ENCODE measurements at places on chromosomes 3 and 15.

- DNase-seq: no peak
These were observed 4.0 kb downstream of the PEX11A start for GRCh38 chr15:89686522-89686921.

- no peak for DNase-seq
These were observed 569.6 kb downstream of the AGBL1 start for GRCh38 chr15:86649277-86649676.

- no peak for DNase-seq
These were observed 642.0 kb upstream of the KCNMB2 start for GRCh38 chr3:177894081-177894728.

GRCh38 chr15:89150287-89150686 is 62.0 kb downstream of the ABHD2 start:
- DNase-seq: no peak

- no peak for DNase-seq
These were observed 93.9 kb upstream of the BHLHE40 start for GRCh38 chr3:4885316-4885715.

GRCh38 chr3:16724487-16724886 is 119.3 kb upstream of the DAZL start:
- no peak for DNase-seq

GRCh38 chr15:75073197-75073596 is 49.8 kb downstream of the PPCDC start:
- no peak for DNase-seq

DNA sequence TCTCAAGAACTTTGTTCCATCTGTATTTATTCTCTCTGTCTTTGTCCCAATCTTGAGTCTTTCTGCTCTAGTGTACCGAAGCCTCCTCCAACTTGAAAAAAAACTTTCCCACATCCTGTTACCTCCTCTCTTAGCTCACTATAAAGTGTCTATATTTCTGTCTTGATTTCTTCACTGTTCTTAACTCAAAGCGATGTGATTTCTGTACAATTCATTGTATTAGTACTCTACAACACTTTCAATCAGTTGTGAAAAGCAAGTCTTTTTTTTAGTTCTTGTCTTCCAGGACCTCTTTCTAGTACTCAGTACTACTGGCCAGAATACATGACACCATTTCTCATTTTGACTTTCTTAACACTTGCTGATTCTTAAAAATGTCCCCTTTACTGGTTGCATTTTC is 353.5 kb upstream of the SATB1 start:
- DNase-seq: no peak

GRCh38 chr3:73060302-73060723 is 1.1 kb upstream of the EBLN2 start:
- no peak for DNase-seq

- DNase-seq: no peak
These were observed 491.5 kb upstream of the TGFBR2 start for GRCh38 chr3:30114918-30115317.

DNA sequence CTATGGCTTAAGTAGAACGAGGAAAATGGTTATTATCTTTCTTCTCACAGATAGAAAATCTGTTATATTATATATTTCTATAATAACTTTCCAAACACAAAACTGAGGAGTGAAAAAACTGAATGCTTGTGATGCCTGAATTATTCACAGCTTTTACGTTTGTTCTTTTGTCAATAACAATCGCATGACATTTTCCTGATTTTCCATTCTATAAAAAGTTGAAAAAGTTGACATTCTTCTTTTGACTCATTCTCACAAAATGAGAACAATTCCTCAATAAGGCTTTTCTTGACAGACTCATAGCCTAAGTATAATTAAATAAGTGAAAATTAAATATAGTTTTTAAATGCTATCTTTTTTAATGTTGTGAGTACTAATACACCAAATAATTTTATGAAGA is 288.8 kb upstream of the TGFBR2 start:
- DNase-seq: no peak

- DNase-seq: no peak
These were observed 4.6 kb upstream of the RTP2 start for GRCh38 chr3:187706971-187707370.

DNA sequence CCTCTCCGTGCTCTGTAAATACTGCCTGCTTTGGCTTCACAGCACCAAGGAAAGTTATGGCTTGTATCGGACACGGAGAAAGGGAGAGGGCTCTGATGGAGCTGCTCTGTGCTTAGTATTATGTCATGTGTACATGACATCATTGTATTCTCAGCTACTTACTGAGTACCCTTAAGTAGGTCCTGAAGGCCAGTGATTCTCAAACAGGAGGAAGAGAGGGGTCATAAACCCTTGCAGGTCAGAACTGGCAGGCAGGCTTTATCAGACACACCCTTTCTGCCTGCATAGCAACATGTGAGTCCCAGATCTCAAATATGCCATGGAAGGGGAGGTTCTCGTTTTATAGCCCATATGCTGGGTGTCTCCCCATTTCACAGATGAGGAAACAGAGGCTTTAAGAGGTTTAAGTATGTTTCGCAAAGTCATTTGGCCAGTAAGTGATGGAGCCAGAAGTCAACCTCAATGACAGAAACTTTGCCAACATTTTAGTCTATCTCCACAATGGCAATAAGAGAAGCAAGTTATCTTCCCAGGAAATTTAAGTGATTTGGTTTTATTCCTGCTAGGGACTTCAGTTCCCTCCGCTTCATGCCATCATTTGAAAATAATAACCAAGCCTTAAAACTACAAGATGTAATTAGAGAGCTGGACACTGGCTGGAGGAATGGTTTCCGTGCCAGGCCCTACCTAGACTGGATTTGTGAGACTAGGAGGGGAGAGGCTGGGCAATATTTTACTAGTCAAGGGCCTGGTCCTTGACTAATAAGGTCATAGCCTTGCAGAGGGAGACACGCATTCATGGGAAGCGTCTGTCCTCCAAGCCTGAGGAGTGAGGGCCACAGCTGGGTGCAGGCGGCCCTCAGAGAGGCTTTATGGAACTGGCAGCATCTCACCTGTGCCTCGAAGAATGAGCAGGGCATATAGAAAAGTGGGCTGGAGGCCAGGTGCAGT is 133.0 kb downstream of the XXYLT1 start:
- no peak for DNase-seq

DNA sequence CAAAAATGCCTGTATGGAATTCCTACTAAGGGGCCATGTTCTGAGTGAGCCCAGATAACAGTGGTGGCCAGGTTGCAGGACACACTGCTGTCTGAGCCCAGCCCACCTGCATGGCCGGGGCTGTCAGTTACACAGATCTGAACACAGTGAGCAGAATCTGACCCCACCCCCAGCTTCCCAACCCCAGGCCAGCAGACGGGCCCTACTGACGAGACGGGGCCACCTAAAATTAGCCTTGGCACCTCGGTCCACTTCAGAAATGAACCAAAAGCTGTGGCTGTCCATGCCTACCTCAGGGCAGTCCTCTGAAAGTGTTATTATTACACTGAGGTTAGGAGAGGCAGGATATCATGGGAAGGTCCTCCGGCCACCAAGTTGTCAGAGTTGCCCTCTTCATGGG is 51.8 kb downstream of the LMCD1 start:
- no peak for DNase-seq

DNA sequence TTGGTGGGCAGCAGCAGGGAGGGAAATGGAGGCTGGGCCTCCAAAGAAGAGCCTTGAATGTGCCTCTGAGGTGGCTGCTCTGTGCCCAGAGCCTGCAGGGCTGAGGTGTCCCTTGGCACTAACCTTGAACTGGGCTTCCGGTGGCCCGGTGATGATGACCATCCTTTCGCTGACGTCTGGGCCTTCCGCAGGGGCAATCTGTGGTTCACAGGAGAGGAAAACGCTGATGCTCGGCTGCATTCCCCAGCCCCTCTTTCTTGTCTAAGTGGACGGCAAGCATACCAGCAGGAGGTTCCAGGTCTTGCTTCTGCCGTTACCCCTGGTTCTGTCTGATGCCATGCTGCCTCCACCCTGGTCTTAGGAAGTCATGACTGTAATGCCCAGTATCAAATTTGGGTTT is 65.9 kb downstream of the SENP2 start:
- DNase-seq: no peak

DNA sequence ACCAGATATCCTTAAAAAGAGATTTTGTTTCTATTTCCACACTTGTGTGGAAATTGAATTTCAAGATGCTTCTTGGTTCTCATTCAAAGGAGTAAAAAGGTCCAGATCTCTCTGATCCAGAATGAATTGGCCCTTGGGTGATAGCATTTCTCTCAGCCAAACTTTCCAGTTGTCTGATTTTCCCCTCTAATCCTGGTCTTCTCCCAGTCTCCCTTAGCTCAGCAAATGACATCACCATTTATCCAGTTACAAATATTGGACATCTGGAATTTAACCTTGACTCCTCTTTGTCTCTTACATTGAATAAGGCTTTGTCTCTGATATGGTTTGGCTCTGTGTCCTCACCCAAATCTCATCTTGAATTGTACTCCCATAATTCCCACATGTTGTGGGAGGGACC is 10.2 kb upstream of the FGF7 start:
- no peak for DNase-seq

GRCh38 chr3:14905055-14905657 is 42.2 kb upstream of the NR2C2 start:
- DNase-seq: no peak

- DNase-seq: no peak
These were observed 232.8 kb upstream of the MRPL3 start for GRCh38 chr3:131735544-131735943.

GRCh38 chr3:55947406-55947805 is 460.3 kb upstream of the WNT5A start:
- DNase-seq: no peak

DNA sequence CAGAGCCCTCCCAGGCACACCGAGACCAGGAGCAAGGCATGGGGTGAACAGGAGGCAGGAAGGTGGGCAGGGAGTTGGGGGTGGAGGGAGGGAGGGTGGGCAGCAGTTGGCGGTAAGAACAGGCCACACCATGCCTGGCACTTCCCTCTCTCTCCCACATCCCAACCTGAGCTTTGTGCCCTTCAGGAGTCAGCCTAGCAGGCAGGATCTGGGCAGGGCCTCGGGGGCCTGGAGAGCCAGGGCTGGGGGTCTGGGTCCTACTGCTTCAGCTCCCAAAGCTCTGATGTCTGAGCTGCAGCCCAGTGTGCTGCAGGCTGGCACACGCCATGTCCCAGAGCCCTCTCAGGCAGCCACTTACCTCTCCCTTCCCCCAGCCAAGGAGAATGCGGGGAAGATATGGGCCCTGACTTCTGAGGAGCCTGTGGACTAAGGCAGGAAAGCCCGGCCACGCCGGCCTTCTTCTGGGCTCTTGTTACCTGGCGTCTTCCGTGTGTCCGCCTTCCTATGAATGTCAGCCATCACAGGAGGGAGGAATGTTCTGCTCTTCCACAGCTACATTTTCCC is 2.9 kb upstream of the MYL3 start:
- DNase-seq: no peak

DNA sequence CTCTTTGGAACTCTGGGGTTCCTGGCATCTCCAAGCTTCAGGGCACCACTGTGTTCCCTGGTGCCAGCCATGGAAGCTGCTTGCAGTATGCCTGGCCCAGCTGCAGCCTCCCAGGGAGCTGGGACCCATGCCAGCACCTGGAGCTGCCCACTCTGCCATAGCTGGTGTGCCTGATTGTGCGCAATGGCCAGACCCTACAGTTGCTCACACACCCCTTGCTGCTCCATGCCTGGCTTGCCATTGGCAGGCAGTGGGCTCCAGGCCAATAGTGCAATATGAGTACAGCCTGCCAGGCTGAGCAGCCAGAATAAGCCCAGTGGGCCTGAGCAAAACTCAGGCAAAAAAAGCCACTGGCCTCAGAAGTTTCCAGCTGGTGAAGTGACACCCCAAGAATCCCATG is 43.8 kb upstream of the LRRFIP2 start:
- no peak for DNase-seq

GRCh38 chr15:74134387-74135027 is 4.1 kb downstream of the ISLR2 start:
- no peak for DNase-seq

DNA sequence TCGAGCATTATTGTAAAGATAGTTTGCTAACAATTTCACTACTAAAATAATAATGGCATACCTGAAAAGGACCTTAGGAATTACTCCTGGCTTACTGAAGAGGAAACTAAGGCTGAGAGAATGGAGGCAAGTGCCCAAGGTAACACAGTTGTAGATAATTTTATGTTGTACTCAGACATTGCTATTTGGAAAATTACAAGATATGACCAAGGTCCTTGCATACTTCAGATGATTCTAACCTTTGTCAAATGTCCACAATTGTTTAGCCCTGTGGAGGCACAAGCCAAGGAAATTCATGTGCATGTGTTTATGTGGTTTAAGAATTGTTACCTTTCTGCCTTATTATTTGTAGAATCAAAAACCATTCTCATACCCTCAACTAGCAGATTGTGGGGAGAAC is 105.7 kb downstream of the TUSC7 start:
- DNase-seq: no peak

DNA sequence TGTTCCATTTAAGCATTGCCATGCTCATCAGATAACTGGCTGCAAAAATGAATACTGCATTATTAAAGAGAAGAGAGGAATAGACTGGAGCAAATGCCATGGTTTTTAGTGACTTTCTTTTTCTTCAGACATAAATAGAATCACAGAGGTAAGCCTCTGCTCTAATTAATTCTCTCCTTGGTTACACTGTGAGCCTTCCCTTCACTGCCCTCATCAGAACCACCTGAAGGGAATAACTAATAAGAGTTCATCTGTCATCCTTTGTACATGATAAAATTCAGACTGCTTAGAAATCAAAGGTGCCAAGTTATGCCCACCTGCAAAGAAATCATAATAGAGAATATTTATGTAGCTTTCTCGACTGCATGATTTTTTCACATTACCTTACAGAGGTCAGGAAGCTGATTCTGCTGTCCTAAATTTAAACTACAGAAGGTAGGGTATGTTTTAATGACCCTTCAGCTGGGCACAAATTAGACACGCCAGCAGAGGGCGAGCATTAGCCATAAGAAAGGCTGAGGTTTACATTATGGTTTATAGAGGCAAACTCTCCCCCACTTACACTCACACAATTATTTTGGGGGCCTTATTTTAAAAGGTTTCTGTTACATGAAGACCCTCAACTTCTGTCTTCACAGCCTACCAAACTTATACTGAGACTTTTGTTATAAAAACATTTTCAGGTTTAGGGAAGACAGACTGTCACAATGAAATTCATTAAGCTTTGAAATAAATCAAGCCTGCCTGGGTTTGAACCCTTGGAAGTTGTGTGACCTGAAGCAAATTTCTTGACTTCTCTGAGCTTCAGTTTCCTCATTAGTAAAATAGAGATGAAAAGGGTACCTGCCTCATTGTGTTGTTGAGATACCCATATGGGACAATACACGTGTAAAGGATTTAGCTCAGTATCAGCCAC is 15.3 kb upstream of the UNC13C start:
- no peak for DNase-seq
